ENCODE measurements at places on chromosomes 6 and 20. TPM values are rescaled to one million over a fixed set of nuclear protein-coding genes. Genes with fewer than 3 reads are reported as not detected.

DNA sequence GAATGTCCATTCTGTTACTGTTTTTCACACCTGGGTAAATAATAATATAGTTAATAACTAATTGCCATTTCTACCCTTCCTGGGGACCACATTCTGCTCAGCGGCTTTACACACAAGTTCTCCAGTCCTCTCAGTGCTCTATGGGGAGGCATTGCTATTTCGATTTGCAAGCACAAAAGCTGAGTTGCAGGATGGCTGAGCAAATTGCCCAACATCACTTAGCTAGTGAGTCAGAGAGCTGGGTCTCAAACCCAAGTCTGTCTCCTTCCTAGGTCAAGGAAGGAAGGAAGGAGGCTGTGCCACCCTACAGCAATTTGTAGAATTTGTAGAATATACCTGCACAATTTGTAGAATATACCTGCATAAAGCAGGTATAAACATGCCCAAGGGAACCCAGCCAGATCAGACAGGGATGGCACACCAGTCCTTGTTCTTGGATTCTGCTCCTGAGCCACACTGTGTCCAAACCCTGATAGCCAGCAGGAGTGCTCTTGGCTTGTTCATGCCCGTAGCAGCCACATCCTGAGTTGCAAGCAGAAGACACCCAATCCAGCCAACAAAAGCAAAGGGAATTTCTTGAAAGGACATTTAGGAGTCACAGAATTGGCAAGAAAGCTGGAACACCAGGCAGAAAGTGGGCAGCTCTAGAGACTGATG, 56.9 kb downstream of the LY86 start:
- H3K4me3 ChIP-seq: no peak overlapping the region
- H3K27me3 ChIP-seq: no peaks in the 10 kb centered on the region
- peaks cover 13% of the 10 kb centered on the region for H3K36me3 ChIP-seq

The FGD2 gene
- 37.1 TPM for total RNA-seq

GRCh38 chr6:99285881-99286280, 63.6 kb downstream of the FAXC start:
- H3K4me3 ChIP-seq: no peak overlapping the region
- no peak for DNase-seq
- H3K27ac ChIP-seq: no peak overlapping the region
- H3K27me3 ChIP-seq: no peaks in the 10 kb centered on the region
- H3K4me1 ChIP-seq: no peaks in the 10 kb centered on the region

GRCh38 chr20:10812759-10813327, 139.0 kb upstream of the JAG1 start:
- no peaks in the 10 kb centered on the region for H3K36me3 ChIP-seq
- H3K4me1 ChIP-seq: no peaks in the 10 kb centered on the region
- H3K27me3 ChIP-seq: no peaks in the 10 kb centered on the region
- no peak overlapping the region for H3K27ac ChIP-seq

DNA sequence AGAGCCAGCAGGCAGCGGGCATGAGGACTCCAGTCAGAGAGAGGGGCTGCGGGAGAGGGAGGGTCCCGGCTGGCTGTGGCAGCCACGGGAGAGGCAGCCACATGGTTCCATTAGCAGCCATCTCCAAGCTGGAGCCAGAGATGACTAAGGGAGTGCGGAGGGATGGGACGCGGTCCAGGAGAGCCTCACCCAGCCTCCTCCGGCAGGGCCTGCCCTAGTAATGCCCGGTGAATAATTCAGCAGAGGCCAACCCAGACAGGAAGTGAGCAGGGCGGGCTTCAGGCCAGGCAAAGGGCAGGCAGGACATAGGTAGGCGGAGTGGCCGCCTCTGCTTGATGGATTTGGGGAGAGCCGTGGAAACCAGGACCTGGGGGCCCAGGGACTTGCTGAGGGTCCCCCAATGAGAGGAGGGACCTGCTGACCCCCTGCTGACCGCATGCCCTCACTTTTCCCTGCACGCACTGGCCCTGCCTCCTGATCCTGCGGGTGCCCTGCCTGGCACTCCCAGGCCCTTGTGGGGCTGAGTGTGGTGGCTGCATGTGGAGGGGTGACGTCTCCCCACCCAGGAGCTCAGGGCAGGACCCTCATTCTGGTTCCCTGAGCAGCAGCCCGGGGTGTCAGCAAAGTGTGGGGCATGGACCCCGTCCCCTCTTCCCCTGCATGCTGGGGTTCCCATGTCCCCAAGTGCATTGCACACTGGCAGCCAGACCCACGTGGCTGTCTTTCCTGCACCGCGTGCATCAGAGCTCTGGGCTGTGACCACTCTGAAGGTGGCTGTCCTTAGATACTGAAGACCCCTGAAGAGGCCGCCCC, 51.8 kb upstream of the SLCO4A1 start:
- H3K4me3 ChIP-seq: no peak overlapping the region
- H3K4me1 ChIP-seq: no peaks in the 10 kb centered on the region
- no peak for DNase-seq
- H3K36me3 ChIP-seq: no peaks in the 10 kb centered on the region

The NR2E1 gene
- not detected for total RNA-seq

- no peak overlapping the region for H3K27ac ChIP-seq
- H3K36me3 ChIP-seq: no peaks in the 10 kb centered on the region
- H3K27me3 ChIP-seq: no peaks in the 10 kb centered on the region
These were observed 133.7 kb upstream of the AGPAT4 start for GRCh38 chr6:161407581-161407980.

The C6orf58 gene
- total RNA-seq: not detected

- no peak for DNase-seq
- H3K36me3 ChIP-seq: no peaks in the 10 kb centered on the region
- H3K4me1 ChIP-seq: no peaks in the 10 kb centered on the region
- H3K27me3 ChIP-seq: no peaks in the 10 kb centered on the region
- H3K4me3 ChIP-seq: no peak overlapping the region
These were observed 88.6 kb upstream of the DUSP22 start for GRCh38 chr6:203661-204060.

DNA sequence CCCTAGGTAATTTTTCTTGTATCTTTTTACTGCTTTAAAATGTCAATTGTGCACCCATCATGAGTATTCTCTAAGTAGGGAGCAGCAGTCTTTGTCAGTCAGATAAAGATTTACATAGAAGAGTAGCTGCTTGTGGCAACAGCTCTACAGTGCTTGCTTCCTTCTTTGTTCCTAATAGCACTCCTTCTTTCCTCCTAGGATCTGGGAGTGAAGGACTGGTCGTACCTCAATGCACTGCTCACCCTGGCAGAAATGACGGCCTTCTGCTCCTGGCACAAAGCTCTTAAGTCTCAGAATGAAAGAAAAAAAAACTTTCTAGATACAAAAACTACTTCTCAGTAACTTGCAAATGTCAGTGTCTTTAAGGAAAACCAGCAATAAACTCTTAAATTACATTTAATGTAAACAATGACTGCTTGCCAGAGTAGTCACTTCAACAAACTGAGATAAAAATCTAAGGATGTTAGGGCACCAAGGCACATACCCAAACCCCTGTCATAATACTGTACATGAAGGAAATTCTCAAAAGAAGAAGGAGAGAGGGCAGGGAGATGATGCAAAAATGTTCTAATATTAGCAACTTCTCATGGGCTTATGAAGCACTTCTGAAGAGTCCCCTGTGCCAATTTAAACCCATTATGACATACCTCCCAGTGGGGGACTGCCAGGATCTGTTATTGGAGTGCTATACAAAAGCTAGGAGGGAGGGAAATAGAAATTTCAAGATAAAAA, 34.0 kb downstream of the NCOA6 start:
- H3K36me3 ChIP-seq: no peaks in the 10 kb centered on the region
- no peak for DNase-seq
- no peaks in the 10 kb centered on the region for H3K27me3 ChIP-seq
- H3K27ac ChIP-seq: peak overlapping the region; percentile 63

Measured in Karpas-422 (cell line).